Cardiac atrium fibroblast (primary cell): ENCODE measurements at places on chromosomes 5 and 9. TPM values are rescaled to one million over a fixed set of nuclear protein-coding genes. Genes with fewer than 3 reads are reported as not detected.

RALGPS1 gene
- 0.65 and 0.72 TPM in 2 replicates for total RNA-seq

MLANA gene
- total RNA-seq, result not detected in 2 replicates

KIAA1191 gene
- total RNA-seq, result 88.3 and 144 TPM in 2 replicates

LRRC26 gene
- total RNA-seq, result not detected in 2 replicates

ADRB2 gene
- total RNA-seq, result 0.16 TPM in 1 of 2 replicates, not detected in the other

RASGEF1C gene
- total RNA-seq, result not detected in 2 replicates

SH2D3C gene
- 2.5 and 2.6 TPM in 2 replicates for total RNA-seq

AGXT2 gene
- not detected in 2 replicates for total RNA-seq

PTPN3 gene
- total RNA-seq, result 2.2 and 3.1 TPM in 2 replicates

TMC1 gene
- total RNA-seq, result not detected in 2 replicates

PCDHGA2 gene
- 2.5 and 5.8 TPM in 2 replicates for total RNA-seq

FREM1 gene
- total RNA-seq, result under 0.01 and 0.16 TPM in 2 replicates

TXNDC8 gene
- not detected in 2 replicates for total RNA-seq

SNCAIP gene
- total RNA-seq, result 0.65 TPM in 1 of 2 replicates, not detected in the other

FOXI1 gene
- not detected in 2 replicates for total RNA-seq

DAB2IP gene
- total RNA-seq, result 7.6 and 8.6 TPM in 2 replicates
